A549 treated with ZK216348 at 1 μM for 4 hours (cell line): ENCODE measurements at places on chromosomes 6 and 20. TPM values are rescaled to one million over a fixed set of nuclear protein-coding genes. Genes with fewer than 3 reads are reported as not detected.

Gene NAA20
- total RNA-seq: 125 to 184 TPM (median 143 TPM) in 5 replicates

Gene C20orf202
- total RNA-seq: not detected in 5 replicates

Gene BPIFB4
- total RNA-seq: not detected in 5 replicates

Gene STK38
- 17.1 to 19.3 TPM (median 18.5 TPM) in 5 replicates for total RNA-seq

Gene GRM1
- 0.02 to 0.11 TPM in 2 of 5 replicates, not detected in the others for total RNA-seq

Gene FILIP1
- 0.17 to 0.52 TPM (median 0.31 TPM) in 5 replicates for total RNA-seq

Gene HUS1B
- 0.24 to 0.34 TPM (median 0.33 TPM) in 3 of 5 replicates, not detected in the others for total RNA-seq

Gene PKHD1
- total RNA-seq: not detected in 5 replicates

Gene SLC22A23
- total RNA-seq: 6.0 to 10.1 TPM (median 9.2 TPM) in 5 replicates

Gene PRPH2
- 0.07 TPM in 1 of 5 replicates, not detected in the others for total RNA-seq

Gene ZSWIM3
- 1.4 to 1.9 TPM (median 1.7 TPM) in 5 replicates for total RNA-seq

Gene RBM24
- 6.2 to 10.3 TPM (median 8.6 TPM) in 5 replicates for total RNA-seq
